Activated naive CD4-positive, alpha-beta T cell treated with anti-CD3 and anti-CD28 coated beads, Interleukin-2, amount 50 U/mL, for 72 hours (primary cell): ENCODE measurements at places on chromosomes 16 and 17. TPM values are rescaled to one million over a fixed set of nuclear protein-coding genes. Genes with fewer than 3 reads are reported as not detected.

The IL34 gene
- not detected for total RNA-seq

DNA sequence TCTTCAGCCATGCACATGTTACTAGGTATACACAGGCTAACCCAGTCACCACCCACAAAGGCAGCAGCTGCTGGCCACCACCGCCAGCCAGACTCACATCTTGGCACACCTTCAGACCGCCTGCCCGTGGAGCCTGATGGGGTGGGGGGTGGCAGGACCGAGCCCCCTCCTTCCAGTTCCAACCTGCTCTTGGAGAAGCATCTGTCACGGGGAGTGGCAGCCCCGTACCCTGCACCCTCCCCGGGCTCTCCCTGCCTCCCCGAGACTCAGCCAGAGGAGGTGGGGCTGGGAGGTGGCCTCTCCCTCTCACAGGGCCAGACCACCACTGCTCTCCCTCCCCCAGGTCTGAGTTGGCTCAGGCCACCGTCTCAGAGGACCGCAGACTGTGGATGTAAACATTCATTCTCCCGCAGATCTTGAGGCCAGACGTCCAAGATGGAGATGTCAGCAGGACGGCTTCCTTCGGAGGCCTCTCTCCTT is 11.3 kb upstream of the RBFOX3 start:
- DNase-seq: no peak

DNA sequence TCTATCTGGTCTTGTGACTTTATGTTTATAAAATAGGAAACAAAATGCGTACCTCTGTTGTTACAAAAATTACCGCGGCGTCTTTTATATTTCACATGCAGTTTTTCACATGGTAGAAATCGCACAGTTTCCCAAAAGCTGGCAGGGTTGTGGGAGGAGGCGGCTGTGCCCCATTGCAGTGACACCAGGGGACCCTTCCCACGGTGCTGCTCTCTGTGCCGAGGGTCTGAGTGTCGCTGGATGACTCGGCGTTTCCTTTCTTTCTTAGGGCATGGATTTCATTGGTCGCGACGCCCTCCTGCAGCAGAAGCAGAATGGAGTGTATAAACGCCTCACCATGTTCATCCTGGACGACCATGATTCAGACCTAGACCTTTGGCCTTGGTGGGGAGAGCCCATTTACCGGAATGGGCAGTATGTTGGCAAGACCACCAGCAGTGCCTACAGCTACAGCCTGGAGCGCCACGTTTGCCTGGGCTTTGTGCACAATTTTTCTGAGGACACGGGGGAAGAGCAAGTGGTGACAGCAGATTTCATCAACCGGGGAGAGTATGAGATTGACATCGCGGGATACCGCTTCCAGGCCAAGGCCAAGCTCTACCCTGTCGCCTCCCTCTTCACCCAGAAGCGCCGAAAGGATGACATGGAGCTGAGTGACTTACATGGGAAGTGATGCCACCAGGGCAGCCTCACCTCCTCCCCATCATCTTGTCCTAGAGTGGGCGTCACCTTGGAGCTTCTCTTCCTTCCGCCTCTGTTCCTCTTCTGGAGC is 17.2 kb upstream of the CLEC18C start:
- no peak for DNase-seq

DNA sequence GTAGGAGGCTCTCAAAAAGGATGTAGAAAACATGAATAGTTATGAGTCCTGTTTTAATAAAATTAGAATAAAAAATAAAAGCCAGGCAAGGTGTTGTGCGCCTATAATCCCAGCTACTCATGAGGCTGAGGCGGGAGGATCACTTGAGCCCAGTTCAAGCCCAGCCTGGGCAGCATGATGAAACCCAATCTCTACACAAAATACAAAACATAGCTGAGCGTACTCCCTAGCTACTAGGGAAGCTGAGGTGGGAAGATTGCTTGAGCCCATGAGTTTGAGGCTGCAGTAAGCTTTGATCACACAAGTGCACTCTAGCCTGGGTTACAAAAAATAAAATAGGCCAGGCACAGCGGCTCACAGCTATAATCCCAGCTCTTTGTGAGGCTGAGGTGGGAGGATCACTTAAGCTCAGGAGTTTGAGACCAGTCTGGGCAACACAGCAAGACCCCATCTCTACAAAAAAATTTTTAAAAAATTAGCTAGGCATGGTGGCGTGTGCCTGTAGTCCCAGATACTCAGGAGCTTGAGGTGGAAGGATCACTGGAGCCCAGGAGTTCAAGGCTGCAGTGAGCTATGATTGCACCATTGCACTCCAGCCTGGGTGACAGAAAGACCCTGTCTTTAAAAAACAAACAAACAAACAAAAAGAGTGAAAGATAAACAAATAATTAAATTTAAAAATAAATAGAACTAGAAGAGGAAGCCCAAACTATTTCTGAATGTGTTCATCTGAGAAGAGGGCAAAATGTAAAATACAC is 17.2 kb upstream of the PRM1 start:
- no peak for DNase-seq

The SOST gene
- total RNA-seq: not detected

DNA sequence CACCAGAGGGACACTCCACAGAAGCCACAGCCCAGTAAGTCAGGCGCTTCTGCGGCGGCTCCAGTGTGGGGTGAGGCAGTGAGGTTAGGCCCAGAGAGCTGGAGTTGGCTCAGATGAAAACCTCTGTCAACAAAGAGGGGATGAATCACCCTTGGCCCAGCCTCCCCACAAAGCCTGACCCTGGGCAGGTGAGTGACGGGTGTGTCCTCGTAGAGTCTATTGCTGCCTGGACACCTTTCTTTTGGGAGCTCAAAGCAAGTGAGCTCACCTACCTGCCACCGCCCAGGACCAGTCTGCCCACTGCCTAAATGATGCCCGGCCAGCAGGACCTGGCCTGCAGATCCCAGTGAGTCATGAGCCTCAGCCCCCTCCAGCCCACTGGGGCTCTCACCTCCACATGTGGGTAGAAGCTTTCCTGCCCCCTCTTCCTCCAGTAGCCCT is 24.9 kb upstream of the DBNDD1 start:
- no peak for DNase-seq

- DNase-seq: no peak
These were observed 269.0 kb downstream of the WWOX start for GRCh38 chr16:78368121-78369102.
